Ascending aorta (tissue), 2 donors: ENCODE measurements at places on chromosomes 3 and 15.
A peak's percentile ranks its signal among the peaks of the same experiment; 100 is the strongest.

GRCh38 chr3:193620057-193620456, 27.0 kb downstream of the OPA1 start:
- no peak overlapping the region for H3K4me3 ChIP-seq
- DNase-seq = no peak
- no peaks in the 10 kb centered on the region for H3K4me1 ChIP-seq
- H3K36me3 ChIP-seq = peaks cover 35% of the 10 kb centered on the region
- H3K27ac ChIP-seq = no peak overlapping the region
- no peaks in the 10 kb centered on the region for H3K27me3 ChIP-seq

GRCh38 chr3:144032531-144033239, 61.1 kb downstream of the DIPK2A start:
- peak overlapping the region; percentile 65 for H3K27ac ChIP-seq
- H3K4me1 ChIP-seq = peaks cover 8% of the 10 kb centered on the region
- peak overlapping the region; percentile 50 for H3K4me3 ChIP-seq
- H3K27me3 ChIP-seq = no peaks in the 10 kb centered on the region
- H3K36me3 ChIP-seq = no peaks in the 10 kb centered on the region

- no peaks in the 10 kb centered on the region for H3K4me1 ChIP-seq
- no peak overlapping the region for H3K4me3 ChIP-seq
- H3K27ac ChIP-seq = no peak overlapping the region
- DNase-seq = no peak
- no peaks in the 10 kb centered on the region for H3K27me3 ChIP-seq
- H3K36me3 ChIP-seq = no peaks in the 10 kb centered on the region
Measured at GRCh38 chr3:97720417-97720816, 44.1 kb upstream of the ARL6 start.

GRCh38 chr3:151478335-151478697, 17.5 kb upstream of the IGSF10 start:
- H3K27ac ChIP-seq = no peak overlapping the region
- no peaks in the 10 kb centered on the region for H3K27me3 ChIP-seq
- DNase-seq = no peak

DNA sequence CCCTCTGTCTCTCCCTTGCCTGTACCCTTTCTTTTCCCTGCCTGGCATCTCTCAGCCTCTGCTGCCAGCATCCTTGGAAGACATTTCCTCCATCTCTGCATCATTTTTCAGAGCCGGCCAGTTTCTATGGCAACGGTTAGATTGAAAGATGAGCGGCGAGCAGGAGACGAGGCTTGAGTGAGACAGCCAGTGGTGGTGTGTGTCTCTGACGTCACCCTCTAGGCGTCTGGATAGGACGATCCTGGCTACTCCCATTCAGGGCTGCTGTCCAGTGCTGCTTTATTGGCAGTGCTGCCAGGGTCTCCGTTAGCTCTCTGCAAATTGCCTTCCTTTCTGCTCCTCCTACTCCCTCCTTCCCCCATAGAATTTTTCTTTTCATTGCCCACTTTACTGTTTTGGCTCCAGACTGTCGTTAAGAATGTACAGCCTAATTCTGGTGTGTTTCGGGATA, 57.9 kb downstream of the TRAK1 start:
- peak; percentile 75 for DNase-seq
- H3K36me3 ChIP-seq = no peaks in the 10 kb centered on the region
- H3K4me1 ChIP-seq = no peaks in the 10 kb centered on the region
- no peak overlapping the region for H3K27ac ChIP-seq
- H3K27me3 ChIP-seq = no peaks in the 10 kb centered on the region

DNA sequence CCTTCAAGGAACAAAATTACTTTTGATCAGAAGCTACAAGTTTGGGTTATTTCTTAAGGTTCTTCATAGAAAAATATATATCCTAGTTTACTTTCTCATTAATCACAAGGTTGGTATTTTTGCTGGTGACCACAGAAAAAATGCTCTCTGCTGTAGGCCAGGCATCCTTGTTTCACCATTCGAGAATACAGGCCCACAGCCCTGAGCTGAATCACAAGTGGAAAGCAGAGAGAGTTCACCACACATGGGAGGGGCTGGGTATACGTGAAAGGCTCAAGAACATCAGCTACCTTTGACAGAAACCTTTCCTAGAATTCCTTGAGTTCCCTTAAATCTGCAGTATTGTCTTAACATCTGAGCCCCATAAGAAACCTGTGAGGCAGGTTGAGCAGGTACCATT, 23.2 kb downstream of the CPEB1 start:
- no peak for DNase-seq
- H3K4me1 ChIP-seq = no peaks in the 10 kb centered on the region
- H3K27me3 ChIP-seq = no peaks in the 10 kb centered on the region
- no peak overlapping the region for H3K27ac ChIP-seq
- no peak overlapping the region for H3K4me3 ChIP-seq
- no peaks in the 10 kb centered on the region for H3K36me3 ChIP-seq

GRCh38 chr3:178388473-178388872, 147.8 kb upstream of the KCNMB2 start:
- no peak overlapping the region for H3K27ac ChIP-seq
- DNase-seq = no peak
- no peaks in the 10 kb centered on the region for H3K27me3 ChIP-seq
- no peak overlapping the region for H3K4me3 ChIP-seq
- H3K4me1 ChIP-seq = peaks cover 3% of the 10 kb centered on the region
- H3K36me3 ChIP-seq = no peaks in the 10 kb centered on the region

DNA sequence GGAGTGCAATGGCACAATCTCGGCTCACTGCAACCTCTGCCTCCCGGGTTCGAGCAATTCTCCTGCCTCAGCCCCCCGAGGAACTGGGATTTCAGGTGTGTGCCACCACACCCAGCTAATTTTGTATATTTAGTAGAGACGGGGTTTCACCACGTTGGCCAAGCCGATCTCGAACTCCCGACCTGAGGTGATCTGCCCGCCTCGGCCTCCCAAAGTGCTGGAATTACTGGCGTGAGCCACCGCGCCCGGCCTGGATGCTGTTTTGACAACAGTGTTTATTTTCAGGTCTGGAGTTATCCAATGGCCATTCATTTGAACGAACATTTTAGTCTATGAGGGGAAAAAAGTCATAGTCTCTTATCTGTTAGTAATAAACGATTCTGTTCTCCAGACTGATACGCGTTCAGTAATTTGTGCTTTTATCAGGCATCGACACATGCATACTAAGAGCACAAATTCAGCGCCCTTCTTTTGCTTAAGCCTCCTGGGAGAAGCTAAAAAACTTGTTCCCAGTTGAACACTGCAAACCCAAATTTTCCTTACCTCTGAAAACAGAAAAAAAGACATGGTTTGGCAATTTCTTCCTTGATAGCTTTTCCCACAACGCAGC, 1.3 kb downstream of the B3GALNT1 start:
- H3K36me3 ChIP-seq = no peaks in the 10 kb centered on the region
- peaks cover 8% of the 10 kb centered on the region for H3K4me1 ChIP-seq
- H3K27me3 ChIP-seq = no peaks in the 10 kb centered on the region
- peak overlapping the region; percentile 64 for H3K4me3 ChIP-seq

DNA sequence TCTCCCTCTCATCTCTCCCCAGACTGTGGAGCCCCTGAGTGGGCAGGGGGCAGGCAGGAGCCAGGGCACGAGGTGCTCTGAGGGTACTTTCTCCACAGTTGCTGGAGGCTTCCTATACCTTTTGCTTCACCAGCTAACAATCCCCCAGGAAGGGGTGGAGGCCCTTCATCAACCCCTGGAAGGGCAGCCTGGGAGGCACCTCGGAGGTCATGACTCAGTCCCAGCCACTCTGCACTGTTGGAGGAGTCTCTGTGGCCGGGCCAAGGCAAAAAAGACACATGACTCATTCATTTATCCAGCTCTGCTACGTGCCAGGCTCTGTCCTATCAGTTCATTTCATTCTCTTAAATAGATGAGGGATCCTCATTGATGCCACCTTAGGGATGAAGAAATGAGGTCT, 15.6 kb upstream of the KY start:
- peaks cover 10% of the 10 kb centered on the region for H3K4me1 ChIP-seq
- no peaks in the 10 kb centered on the region for H3K36me3 ChIP-seq
- H3K4me3 ChIP-seq = no peak overlapping the region

GRCh38 chr15:67303490-67304363, 49.1 kb downstream of the IQCH start:
- no peaks in the 10 kb centered on the region for H3K27me3 ChIP-seq
- no peak overlapping the region for H3K27ac ChIP-seq
- no peak for DNase-seq
- H3K36me3 ChIP-seq = no peaks in the 10 kb centered on the region

- H3K27ac ChIP-seq = peak overlapping the region; percentile 54
- H3K36me3 ChIP-seq = no peaks in the 10 kb centered on the region
- H3K4me3 ChIP-seq = peak overlapping the region; percentile 64
- no peaks in the 10 kb centered on the region for H3K4me1 ChIP-seq
- H3K27me3 ChIP-seq = no peaks in the 10 kb centered on the region
Measured at GRCh38 chr3:43894176-43895049, 203.7 kb downstream of the ABHD5 start.

DNA sequence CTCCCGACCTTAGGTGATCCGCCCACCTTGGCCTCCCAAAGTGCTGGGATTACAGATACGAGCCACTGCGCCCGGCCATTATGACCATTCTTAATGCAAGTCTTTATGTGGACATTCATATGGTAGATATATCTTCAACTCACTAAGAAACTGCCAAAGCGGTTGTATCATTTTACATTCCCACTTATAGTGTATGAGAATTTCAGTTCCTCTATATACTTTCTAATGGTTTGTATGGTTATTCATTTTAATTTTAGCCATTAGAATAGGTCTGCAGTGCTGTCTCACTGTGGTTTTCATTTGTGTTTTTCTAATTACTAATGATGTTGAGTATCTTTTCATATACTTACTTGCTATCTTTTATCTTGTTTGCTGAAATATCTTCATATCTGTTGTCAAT, 32.5 kb downstream of the TCF12 start:
- no peaks in the 10 kb centered on the region for H3K36me3 ChIP-seq
- no peak for DNase-seq
- no peaks in the 10 kb centered on the region for H3K27me3 ChIP-seq
- no peak overlapping the region for H3K4me3 ChIP-seq
- H3K27ac ChIP-seq = no peak overlapping the region
- peaks cover 4% of the 10 kb centered on the region for H3K4me1 ChIP-seq

DNA sequence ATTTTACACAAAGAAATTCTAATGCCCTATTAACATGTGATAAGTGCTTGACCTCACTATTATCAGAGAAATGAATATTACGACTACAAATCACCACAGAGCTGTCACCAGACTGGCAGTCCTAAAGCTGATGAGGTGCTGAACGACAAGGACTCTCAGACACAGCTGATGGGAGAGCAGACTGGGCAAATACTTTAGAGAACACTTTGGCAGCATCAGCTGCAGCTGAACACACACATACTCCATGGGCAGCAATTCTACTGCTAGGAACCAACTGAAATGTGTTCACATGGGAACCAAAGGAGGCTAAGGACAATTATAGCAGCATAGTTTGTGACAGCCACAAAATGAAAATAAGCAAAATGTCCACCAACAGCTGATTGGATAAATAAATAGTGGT, 45.5 kb downstream of the SUSD5 start:
- H3K4me3 ChIP-seq = no peak overlapping the region
- peaks cover 18% of the 10 kb centered on the region for H3K36me3 ChIP-seq
- no peak for DNase-seq
- no peaks in the 10 kb centered on the region for H3K27me3 ChIP-seq
- H3K27ac ChIP-seq = peak overlapping the region; percentile 71

- no peak for DNase-seq
- H3K27ac ChIP-seq = no peak overlapping the region
- no peaks in the 10 kb centered on the region for H3K27me3 ChIP-seq
Measured at GRCh38 chr3:157059181-157059580, 100.8 kb downstream of the CCNL1 start.

- no peak overlapping the region for H3K4me3 ChIP-seq
- H3K4me1 ChIP-seq = peaks cover under 1% of the 10 kb centered on the region
- DNase-seq = no peak
- no peak overlapping the region for H3K27ac ChIP-seq
Measured at GRCh38 chr15:65371976-65372786, 5.6 kb downstream of the IGDCC3 start.

- H3K27me3 ChIP-seq = no peaks in the 10 kb centered on the region
- no peak for DNase-seq
- no peak overlapping the region for H3K27ac ChIP-seq
Measured at GRCh38 chr3:120057626-120058025, 36.6 kb downstream of the GSK3B start.

DNA sequence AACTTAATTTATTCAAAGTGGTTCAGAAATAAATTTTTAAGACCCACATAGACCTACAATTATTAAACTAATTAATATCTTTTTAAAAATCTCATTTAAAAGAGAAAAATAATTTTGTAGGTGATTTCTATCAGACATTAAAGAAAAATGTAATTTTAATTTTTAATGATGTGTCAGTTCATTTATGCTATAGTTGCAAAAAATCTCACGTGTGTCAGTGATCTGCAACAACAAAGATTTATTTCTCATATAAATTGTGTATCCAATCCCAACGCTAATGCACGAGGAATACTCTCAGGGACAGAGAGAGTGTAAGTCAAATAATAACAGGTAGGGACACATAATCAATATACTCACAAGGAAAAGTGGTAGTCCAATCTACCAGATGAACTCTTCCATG, 456.6 kb upstream of the CCDC54 start:
- no peak overlapping the region for H3K4me3 ChIP-seq
- no peak for DNase-seq
- no peaks in the 10 kb centered on the region for H3K27me3 ChIP-seq
- no peak overlapping the region for H3K27ac ChIP-seq

DNA sequence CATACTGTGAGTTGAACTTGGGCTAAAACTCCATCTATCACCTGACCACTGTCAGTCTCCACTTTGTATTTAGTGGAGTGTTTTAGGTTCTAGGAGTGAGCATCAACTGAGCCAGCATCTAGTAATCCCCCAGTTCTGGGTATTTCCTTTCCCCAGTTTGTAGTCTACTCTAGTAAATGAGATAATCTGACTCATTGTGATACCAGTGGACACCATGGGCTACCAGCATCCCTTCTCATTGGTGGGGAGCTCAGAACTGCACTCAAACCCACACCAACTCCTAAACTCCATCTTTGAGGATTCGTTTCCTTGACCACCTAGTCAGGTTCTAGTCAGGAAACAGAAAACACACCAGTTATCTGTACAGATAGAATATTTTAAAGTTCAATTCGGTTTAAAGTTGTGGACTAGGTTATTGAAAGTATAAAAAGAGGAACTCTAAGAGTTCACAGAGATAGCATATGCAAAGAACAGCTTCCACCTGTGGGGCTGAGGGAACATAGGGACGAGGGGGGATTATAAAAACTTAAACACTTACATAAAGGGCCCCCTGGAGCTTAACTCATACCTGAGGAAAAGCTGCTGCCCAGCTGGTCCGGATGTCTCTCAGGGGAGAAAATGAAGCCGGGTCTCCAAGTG, 36.0 kb downstream of the LEO1 start:
- H3K27ac ChIP-seq = no peak overlapping the region
- no peak for DNase-seq
- no peak overlapping the region for H3K4me3 ChIP-seq
- H3K36me3 ChIP-seq = no peaks in the 10 kb centered on the region
- no peaks in the 10 kb centered on the region for H3K4me1 ChIP-seq

GRCh38 chr3:121981473-121981872, 40.6 kb downstream of the ILDR1 start:
- H3K27me3 ChIP-seq = no peaks in the 10 kb centered on the region
- no peak overlapping the region for H3K27ac ChIP-seq
- H3K4me3 ChIP-seq = no peak overlapping the region
- H3K4me1 ChIP-seq = no peaks in the 10 kb centered on the region
- no peaks in the 10 kb centered on the region for H3K36me3 ChIP-seq

- no peak overlapping the region for H3K4me3 ChIP-seq
- peaks cover 7% of the 10 kb centered on the region for H3K36me3 ChIP-seq
- DNase-seq = peak; percentile 69
- H3K27ac ChIP-seq = no peak overlapping the region
Measured at GRCh38 chr15:51793521-51794305, 35.7 kb upstream of the TMOD3 start.

- no peaks in the 10 kb centered on the region for H3K27me3 ChIP-seq
- no peak overlapping the region for H3K4me3 ChIP-seq
- no peak overlapping the region for H3K27ac ChIP-seq
- DNase-seq = no peak
- no peaks in the 10 kb centered on the region for H3K36me3 ChIP-seq
- H3K4me1 ChIP-seq = no peaks in the 10 kb centered on the region
Measured at GRCh38 chr3:30186741-30187219, 419.6 kb upstream of the TGFBR2 start.
